ENCODE measurements at places on chromosomes 1 and 21. TPM values are rescaled to one million over a fixed set of nuclear protein-coding genes. Genes with fewer than 3 reads are reported as not detected.

GRCh38 chr1:187629075-187629474, 800.3 kb downstream of the PLA2G4A start:
- H3K36me3 ChIP-seq: peaks cover 21% of the 10 kb centered on the region
- peaks cover 39% of the 10 kb centered on the region for H3K4me1 ChIP-seq
- no peak overlapping the region for H3K27ac ChIP-seq
- H3K27me3 ChIP-seq: peaks cover 5% of the 10 kb centered on the region
- H3K4me3 ChIP-seq: peak overlapping the region; percentile 57

Gene ARHGEF10L
- total RNA-seq: 89.8 TPM

Gene PRAMEF9
- total RNA-seq: not detected

DNA sequence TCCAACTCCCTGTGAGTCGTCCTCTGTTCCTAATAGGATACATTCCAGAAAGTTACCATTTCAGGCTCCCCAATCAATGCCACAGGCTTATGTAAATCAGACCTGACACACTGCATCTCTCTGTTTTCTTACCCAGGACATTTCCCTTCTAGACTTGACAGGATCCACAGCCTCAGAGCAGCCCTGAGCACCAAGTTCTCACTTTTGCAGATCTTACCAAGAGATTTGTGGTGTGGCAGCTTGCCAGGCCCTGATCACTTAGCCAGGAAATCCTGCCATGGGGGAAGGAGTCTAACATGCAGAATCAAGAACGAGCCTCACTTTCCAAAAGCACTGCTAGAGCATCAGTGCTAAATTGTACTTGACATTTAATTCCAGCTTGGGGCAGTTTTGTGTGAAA, 202.9 kb downstream of the TBX15 start:
- no peak overlapping the region for H3K27ac ChIP-seq
- no peaks in the 10 kb centered on the region for H3K27me3 ChIP-seq
- no peak overlapping the region for H3K4me3 ChIP-seq
- H3K4me1 ChIP-seq: no peaks in the 10 kb centered on the region
- no peak for DNase-seq

- peak within 1 kb of the TSS; percentile 61 for H3K4me3 ChIP-seq
- DNase-seq: no peak
- no peaks in the 10 kb centered on the region for H3K4me1 ChIP-seq
- no peaks in the 10 kb centered on the region for H3K36me3 ChIP-seq
- H3K27ac ChIP-seq: no peak within 1 kb of the TSS
These were observed at the start of gene PRKCZ for GRCh38 chr1:2049718-2050431. PRKCZ (plus strand) TSS chr1:2050411; CDS start chr1:2050631, 220 bp downstream.

- no peak overlapping the region for H3K27ac ChIP-seq
- no peaks in the 10 kb centered on the region for H3K36me3 ChIP-seq
- DNase-seq: no peak
- no peaks in the 10 kb centered on the region for H3K4me1 ChIP-seq
- H3K27me3 ChIP-seq: peaks cover 3% of the 10 kb centered on the region
These were observed 8.0 kb upstream of the CA6 start for GRCh38 chr1:8937701-8938100.

DNA sequence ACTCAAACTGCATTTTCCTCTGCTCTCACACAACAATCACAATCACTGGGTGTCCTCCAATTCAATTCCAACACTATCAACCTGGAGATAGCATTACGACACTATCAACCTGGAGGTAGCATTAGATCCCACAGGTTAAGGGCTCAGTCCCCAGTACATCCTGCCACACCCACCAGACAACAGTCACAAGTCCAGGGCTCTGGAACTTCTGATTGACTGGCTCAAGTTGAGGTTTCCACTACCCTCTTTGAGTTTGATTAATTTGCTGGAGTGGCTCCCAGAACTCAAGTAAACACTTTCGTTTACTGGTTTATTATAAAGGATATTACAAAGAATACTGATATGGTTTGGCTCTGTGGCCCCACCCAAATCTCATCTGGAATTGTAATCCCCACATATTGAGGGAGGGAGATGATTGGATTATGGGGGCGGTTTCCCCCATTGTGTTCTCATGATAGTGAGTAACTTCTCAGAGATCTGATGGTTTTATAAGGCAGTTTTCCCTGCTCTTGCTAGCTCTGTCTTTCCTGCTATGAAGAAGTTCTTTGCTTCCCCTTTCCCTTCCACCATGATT, 49.6 kb upstream of the ARHGAP29 start:
- H3K27ac ChIP-seq: no peak overlapping the region
- DNase-seq: no peak

DNA sequence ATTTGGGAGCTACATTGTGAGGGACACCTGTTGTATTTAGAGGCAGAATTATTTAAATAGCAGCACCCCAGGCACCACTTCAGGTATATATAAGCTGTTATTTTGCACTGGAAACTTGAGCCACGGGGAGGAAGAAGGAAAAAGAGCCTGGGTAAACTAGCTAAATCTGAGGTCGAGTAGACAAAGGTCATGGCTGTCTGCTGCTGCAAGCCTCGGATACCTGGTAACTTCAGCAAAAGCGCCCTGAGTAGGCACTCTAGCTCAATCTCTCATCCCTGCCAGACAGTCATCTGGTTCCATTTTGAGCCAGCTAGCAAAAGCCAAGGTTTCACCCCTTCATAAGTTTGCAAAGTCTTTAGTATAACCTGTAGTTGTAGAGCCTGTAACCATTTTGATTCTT, 101.9 kb upstream of the ZNF644 start:
- no peak overlapping the region for H3K27ac ChIP-seq
- no peaks in the 10 kb centered on the region for H3K36me3 ChIP-seq
- H3K4me1 ChIP-seq: peaks cover 10% of the 10 kb centered on the region
- H3K4me3 ChIP-seq: no peak overlapping the region
- DNase-seq: no peak

Gene GJA5
- not detected for total RNA-seq

Gene KRTAP11-1
- not detected for total RNA-seq

Gene OR2L3
- 0.15 TPM for total RNA-seq

Gene SPRR4
- total RNA-seq: not detected

Data from glutamatergic neuron (in vitro differentiated cells).